Ovary (tissue), 10 donors: ENCODE measurements at places on chromosomes 2 and 18. TPM values are rescaled to one million over a fixed set of nuclear protein-coding genes. Genes with fewer than 3 reads are reported as not detected.

GRCh38 chr2:128369602-128370467, 51.2 kb upstream of the HS6ST1 start:
- H3K4me1 ChIP-seq: peaks cover 6% of the 10 kb centered on the region
- no peaks in the 10 kb centered on the region for H3K36me3 ChIP-seq
- no peak for DNase-seq
- H3K27me3 ChIP-seq: no peaks in the 10 kb centered on the region

GRCh38 chr2:26223018-26223417, 21.4 kb downstream of the HADHA start:
- H3K4me1 ChIP-seq: no peaks in the 10 kb centered on the region
- H3K27me3 ChIP-seq: no peaks in the 10 kb centered on the region
- H3K27ac ChIP-seq: no peak overlapping the region
- H3K4me3 ChIP-seq: no peak overlapping the region
- no peak for DNase-seq
- H3K36me3 ChIP-seq: no peaks in the 10 kb centered on the region

- H3K4me1 ChIP-seq: no peaks in the 10 kb centered on the region
- H3K27me3 ChIP-seq: no peaks in the 10 kb centered on the region
- no peaks in the 10 kb centered on the region for H3K36me3 ChIP-seq
- no peak overlapping the region for H3K4me3 ChIP-seq
- DNase-seq: no peak
Measured at GRCh38 chr2:16861111-16861510, 195.5 kb upstream of the CYRIA start.

GRCh38 chr2:51919395-51919794, 887.5 kb upstream of the NRXN1 start:
- H3K4me1 ChIP-seq: no peaks in the 10 kb centered on the region
- no peak overlapping the region for H3K27ac ChIP-seq
- H3K36me3 ChIP-seq: no peaks in the 10 kb centered on the region
- H3K4me3 ChIP-seq: no peak overlapping the region
- no peak for DNase-seq
- H3K27me3 ChIP-seq: no peaks in the 10 kb centered on the region

- no peak overlapping the region for H3K4me3 ChIP-seq
- no peaks in the 10 kb centered on the region for H3K36me3 ChIP-seq
- no peaks in the 10 kb centered on the region for H3K27me3 ChIP-seq
- H3K4me1 ChIP-seq: no peaks in the 10 kb centered on the region
- DNase-seq: no peak
Measured at GRCh38 chr18:57853864-57854263, 50.7 kb upstream of the ATP8B1 start.

- no peaks in the 10 kb centered on the region for H3K27me3 ChIP-seq
- no peak overlapping the region for H3K4me3 ChIP-seq
- no peaks in the 10 kb centered on the region for H3K36me3 ChIP-seq
- no peak for DNase-seq
- no peaks in the 10 kb centered on the region for H3K4me1 ChIP-seq
Measured at GRCh38 chr2:122167515-122167914, 412.1 kb downstream of the TSN start.

DNA sequence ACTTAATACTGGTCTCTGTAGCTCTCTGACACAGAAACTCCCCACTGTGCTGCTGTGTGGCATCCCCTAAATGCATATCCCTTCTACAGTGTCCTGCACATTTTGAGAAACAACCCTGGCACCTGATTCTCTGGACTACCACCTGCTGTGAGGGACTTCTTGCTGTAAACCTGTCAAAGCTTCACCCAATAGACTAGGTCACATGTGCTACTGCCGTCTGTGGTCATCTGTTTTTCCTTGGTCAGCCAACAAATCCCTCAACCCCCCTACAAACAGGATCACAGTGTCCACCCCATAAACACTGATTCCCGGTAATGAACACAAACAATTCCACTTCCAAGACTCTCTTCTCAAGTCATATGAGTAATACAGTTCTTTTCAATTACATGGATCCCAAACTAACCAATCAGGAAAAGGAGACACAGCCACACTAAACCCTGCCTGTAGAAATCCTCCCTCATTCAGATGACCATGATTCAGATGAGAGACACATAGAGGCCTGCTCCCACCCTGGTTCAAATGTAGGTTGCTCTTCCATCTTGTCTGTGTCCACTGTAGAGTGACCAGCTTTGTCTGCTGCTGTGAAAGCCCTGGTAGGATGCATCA, 1157.4 kb downstream of the RPIA start:
- no peaks in the 10 kb centered on the region for H3K4me1 ChIP-seq
- no peaks in the 10 kb centered on the region for H3K36me3 ChIP-seq
- no peak overlapping the region for H3K27ac ChIP-seq
- no peaks in the 10 kb centered on the region for H3K27me3 ChIP-seq
- no peak overlapping the region for H3K4me3 ChIP-seq

GRCh38 chr18:67864677-67865340, 348.3 kb upstream of the DSEL start:
- H3K36me3 ChIP-seq: no peaks in the 10 kb centered on the region
- no peaks in the 10 kb centered on the region for H3K27me3 ChIP-seq
- no peaks in the 10 kb centered on the region for H3K4me1 ChIP-seq
- no peak overlapping the region for H3K27ac ChIP-seq
- DNase-seq: no peak

GRCh38 chr2:1494257-1494656, 81.0 kb downstream of the TPO start:
- no peak overlapping the region for H3K4me3 ChIP-seq
- no peaks in the 10 kb centered on the region for H3K36me3 ChIP-seq
- H3K4me1 ChIP-seq: no peaks in the 10 kb centered on the region
- no peaks in the 10 kb centered on the region for H3K27me3 ChIP-seq
- DNase-seq: peak; percentile 5

Gene NAGK
- total RNA-seq: 74.1 TPM

Gene MATN3
- 0.34 TPM for total RNA-seq

Gene LHCGR
- 1.7 TPM for total RNA-seq

Gene RIT2
- total RNA-seq: not detected

Gene CFAP221
- 2.8 TPM for total RNA-seq

Gene L3MBTL4
- total RNA-seq: 12.4 TPM

Gene C18orf54
- total RNA-seq: 2.5 TPM
